ENCODE measurements at places on chromosomes 16 and 17.

- DNase-seq = no peak
Measured at GRCh38 chr16:85011846-85012284, 530 bp upstream of the ZDHHC7 start.

- DNase-seq = no peak
Measured at GRCh38 chr17:18066866-18067265, 20.9 kb upstream of the DRG2 start.

GRCh38 chr17:74453665-74454196 is 12.7 kb upstream of the CD300A start:
- no peak for DNase-seq

DNA sequence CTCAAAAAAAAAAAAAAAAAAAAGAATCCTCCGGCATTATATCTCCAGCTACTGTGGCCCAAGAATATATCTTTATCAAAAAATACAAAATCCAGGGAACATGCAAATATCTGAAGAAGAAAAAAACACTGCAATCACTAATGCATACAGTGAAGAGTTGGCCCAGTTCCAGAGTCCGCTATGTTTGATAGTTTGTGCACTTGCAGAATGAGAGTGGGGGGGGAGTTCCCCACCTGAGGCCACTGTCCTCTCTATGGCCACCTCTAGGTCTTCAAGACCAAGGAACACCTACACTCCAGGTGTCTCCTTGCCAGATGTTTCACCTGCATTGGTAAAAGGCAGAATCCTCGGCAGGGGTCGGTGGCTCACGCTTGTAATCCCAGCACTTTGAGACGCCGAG is 4.0 kb downstream of the ZNF785 start:
- DNase-seq = no peak

- no peak for DNase-seq
Measured at GRCh38 chr16:78428193-78428592, 328.7 kb downstream of the WWOX start.

DNA sequence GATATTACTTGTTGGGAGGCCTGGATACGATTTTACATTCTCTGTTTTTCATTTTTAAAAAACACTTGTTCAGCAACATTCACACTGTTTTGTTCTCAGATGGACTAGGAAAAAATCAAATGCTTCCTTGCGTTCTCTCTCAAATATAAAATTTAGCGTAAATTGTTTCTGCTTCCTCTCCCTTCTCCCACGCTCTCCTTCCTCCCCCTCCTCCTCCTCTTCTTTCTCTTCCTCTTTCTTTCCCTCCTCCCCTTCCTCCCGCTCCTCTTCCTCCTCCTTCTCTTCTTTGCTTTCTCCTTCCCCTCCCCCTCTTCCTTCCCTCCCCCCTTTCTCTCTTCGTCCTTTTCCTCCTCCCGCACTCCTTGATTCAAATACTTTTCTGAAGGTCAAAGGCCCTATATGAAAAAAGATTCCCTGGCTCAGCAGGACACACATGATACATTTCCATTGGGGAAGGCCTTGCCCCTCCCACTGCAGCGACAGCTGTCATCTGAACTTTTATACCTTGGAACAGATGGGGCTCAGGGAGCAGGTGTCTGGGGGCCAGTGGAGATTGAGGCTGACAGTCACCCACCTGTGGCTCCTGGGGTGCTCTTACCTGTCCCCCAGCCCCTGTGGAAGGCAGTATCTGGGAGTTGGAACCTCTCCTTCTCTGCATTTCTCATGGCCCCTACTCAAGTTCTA is 99.4 kb upstream of the SDK2 start:
- DNase-seq = peak; percentile 29

DNA sequence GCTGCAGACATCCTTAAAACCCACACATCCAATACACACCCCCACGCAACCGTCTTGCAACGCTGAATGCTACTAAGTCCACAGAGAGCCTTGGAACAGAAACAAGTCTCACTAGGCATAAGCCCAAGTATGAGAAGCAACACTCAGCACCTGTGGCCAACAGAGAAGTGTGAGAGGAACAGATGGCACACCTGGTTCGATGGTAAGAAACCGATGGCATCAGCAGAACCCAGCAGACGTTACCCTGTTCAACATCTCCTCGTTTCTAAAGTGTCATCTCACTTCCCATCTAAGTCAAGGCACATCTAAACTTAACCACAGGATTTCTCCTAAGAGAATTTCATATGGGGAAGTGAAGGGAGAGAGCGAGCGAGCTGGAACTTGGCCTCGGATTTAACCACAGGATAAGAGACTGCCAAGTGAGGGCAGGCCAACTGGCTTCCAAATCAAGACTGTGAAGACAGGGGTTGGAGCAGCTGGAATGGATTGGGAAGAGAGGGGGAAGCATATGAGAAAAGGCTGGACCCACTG is 41.0 kb downstream of the NXPH3 start:
- DNase-seq = no peak

- DNase-seq = no peak
Measured at GRCh38 chr17:13925579-13925978, 143.7 kb upstream of the COX10 start.

GRCh38 chr17:930258-930657 is 49.3 kb downstream of the NXN start:
- no peak for DNase-seq

DNA sequence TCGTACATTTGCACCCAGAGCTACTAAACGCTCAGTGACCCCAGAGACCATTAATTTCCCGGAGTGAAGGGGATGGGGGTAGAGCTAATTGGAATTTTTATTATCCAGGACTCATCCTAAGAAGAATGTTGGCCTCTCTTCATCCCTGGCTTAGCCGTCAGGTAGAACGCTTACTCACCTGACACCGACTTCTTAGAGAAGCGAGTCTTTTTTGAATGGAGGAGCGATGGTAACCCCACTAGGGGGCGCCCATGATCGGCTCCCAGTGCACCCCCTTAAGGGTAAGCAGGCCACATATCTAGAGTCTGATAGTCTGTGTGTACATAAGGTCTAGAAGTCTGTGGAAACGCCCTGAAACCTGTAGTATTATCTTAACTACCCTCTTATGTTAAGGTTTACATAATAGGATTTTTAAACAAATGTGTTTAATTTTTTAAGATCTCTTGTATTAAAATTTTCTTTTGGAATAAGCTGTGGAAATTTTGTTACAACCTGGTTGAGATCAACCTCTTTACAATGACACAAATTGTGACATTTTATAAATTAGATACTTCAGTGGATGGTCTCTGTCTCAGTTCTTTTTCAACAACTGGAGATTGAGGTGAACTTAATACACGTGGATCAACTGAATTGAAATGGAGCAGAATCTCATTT is 229.8 kb downstream of the CPPED1 start:
- DNase-seq = peak; percentile 22

DNA sequence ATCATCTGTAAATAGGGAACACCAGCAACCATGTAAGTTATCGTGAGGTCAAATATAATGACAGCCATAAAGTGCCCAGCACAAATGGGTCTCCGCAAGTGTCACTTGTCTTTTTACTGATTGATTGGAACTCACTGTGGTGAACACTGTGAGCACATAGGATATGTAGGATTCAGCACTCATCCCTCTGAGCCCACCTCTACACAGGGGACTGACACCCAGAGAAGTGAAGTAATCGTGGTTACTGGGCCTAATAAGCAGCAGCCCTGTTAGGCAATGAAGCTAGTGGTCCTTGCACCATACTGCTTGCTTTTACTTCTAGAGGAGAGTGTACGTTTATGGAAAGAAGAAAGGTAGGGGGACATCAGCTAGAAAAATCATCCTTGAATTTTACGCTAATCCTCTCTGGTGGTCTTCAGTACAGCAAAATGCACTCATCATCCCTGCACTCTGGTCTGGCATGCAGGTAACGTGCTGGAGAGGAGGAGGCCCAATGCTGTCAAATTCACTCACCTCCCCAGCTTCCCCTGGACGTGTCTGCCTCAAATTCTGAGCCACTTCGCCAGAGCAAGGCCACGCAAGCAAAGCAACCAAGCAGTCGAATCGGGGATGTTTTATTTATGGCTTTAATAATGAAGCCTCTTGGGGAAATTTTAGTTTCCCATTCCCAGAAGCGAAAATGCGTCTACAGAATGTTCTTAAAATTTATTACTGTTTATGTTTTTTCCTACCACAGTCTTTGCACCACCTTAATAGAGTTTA is 74.7 kb downstream of the YPEL2 start:
- no peak for DNase-seq

- DNase-seq = peak; percentile 92
Measured at GRCh38 chr17:77735566-77736198, 222.8 kb upstream of the TNRC6C start.

DNA sequence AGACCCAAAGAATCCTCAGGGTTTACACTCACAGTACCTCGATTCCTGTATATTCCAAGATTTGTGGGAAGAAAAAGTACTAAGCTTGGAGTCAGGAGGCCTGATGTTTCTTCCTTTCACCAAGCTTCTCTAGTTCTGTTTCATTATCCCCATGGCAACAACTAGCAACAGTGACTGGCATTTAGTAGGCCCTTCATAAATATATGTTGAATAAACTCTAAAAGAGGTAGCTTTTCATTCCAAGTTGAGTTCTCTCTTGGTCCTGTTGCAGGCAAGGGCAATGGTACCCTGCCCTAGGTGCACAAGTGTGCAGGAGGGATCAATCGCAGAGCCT is 527 bp upstream of the UBE2Z start:
- DNase-seq = peak; percentile 39

DNA sequence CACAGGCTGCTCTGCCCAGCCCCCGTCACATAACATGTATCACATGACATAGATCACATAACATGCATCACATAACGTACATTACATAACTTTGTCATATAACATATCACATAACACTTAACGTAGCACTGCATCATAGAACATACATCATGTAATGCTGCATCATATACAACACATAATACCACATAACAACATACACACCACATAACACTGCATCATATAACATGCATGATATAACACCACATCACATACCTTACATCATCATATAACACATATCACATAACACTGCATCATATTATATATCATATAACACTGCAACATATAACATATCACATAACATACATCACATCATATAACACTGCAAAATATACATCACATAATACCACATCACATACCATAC is 83.8 kb downstream of the AXIN2 start:
- no peak for DNase-seq

DNA sequence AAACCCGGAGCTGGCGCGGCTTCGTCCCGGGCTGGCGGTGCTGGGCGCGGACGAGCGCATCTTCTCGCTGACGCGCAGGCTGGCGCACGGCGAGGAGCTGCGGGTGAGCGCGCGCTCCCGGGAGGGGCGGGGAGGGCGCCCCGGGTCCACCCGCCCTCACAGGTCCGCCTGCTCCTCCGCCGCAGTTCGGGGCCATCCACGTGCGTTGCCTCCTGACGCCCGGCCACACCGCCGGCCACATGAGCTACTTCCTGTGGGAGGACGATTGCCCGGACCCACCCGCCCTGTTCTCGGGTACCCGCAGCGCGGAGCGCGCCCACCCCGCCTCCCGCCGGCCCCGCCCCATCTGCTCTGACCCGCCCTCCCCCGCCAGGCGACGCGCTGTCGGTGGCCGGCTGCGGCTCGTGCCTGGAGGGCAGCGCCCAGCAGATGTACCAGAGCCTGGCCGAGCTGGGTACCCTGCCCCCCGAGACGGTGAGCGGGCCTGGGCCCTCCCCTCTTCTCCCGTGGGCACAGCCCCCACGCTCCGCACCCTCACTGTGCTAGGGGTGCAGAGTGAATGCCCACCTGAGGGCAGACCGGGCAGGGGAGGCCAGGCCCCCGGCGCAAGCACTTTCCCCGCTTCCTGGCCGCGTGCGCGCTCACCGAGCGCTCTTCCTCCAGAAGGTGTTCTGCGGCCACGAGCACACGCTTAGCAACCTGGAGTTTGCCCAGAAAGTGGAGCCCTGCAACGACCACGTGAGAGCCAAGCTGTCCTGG is 1.4 kb downstream of the HAGHL start:
- peak; percentile 66 for DNase-seq

- peak; percentile 76 for DNase-seq
Measured at GRCh38 chr16:30786936-30787612, at the start of gene ZNF629. TSS of gene ZNF629 (minus strand) at chr16:30787205. CDS start at chr16:30784482, 2,723 bp downstream.

GRCh38 chr16:53841884-53842283 is 137.9 kb downstream of the FTO start:
- no peak for DNase-seq

DNA sequence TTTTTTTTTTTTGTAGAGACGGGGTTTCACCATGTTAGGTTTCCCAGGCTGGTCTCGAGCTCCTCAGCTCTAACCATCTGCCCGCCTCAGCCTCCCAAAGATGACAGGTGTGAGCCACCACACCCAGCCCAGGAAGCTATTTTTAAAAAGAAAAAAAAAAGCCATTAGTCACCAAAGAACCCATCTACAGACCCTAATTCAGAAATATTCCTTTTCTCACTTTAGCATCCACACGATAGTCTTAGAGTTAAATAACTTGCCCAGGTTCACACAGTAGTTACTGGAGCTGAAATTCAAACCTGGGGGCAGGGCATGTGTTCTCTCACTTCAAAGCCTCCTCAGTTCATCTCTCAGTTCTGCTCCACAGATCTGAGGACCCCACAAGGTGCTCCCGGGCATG is 70.3 kb upstream of the NOL11 start:
- DNase-seq = no peak

GRCh38 chr16:72182976-72183375 is 11.0 kb upstream of the PMFBP1 start:
- DNase-seq = no peak

DNA sequence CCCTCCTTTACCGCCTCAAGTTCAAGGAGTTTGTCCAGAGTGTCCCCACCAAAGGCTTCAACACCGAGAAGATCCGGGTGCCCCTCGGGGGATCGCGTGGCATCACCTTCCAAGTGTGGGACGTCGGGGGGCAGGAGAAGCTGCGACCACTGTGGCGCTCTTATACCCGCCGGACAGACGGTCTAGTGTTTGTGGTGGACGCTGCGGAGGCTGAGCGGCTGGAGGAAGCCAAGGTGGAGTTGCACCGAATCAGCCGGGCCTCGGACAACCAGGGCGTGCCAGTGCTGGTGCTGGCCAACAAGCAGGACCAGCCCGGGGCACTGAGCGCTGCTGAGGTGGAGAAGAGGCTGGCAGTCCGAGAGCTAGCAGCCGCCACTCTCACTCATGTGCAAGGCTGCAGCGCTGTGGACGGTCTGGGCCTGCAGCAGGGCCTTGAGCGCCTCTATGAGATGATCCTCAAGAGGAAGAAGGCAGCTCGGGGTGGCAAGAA is 1.1 kb downstream of the ARL4D start:
- DNase-seq = no peak

- DNase-seq = peak; percentile 96
Measured at GRCh38 chr17:58351831-58352595, at the start of gene SUPT4H1. TSS of gene SUPT4H1 (minus strand) at chr17:58352201. CDS start at chr17:58352135, 66 bp downstream.

- DNase-seq = no peak
Measured at GRCh38 chr17:26809033-26809432, 484.9 kb upstream of the WSB1 start.
